NCI-H345 (cell line): ENCODE measurements at places on chromosomes 3 and 15.

DNA sequence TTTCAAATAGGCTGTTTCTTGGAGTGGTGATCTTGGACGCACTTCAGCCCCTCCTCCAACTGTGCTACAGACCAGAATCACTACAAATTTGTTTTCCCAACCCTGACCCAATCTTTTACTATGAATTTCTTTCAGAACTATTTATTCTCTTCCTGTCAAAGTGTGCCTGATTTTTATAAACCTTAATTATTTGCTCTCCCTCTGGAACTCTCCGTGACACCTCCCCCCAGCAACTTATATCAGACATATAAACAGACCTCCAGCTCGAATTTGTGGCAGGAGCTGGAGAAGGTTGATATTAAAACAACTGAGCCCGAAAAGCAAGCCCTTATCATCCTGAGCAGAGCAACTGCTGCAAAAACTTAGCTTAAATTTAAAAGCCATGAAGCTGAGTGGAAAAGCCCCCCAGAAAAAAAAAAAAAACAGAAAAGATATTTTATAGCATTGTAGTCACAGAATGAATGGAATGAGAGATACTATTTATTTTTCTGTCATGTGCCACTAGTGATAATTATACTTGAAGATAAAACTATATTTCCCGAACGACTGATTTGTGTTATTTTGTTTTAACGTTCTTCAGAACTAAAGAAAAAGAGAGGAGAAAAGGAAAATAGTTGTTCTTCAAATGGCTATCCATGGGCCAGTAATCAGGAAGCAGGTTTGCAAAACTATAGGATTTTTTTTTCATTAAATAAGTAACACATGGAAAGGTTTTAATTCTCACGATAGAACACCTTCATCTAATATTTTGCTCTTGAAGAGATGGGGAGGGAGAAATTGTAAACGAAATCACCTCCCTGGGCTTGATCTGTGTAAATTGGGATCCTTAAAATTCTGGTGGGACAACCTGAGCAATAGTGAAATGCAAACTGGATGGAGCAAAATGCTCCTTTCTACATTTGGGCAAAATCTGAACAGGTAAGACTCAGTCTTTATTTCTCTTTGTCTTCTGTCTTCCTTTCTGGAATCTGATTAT, 80.8 kb downstream of the NR2F2 start:
- no peak for DNase-seq

DNA sequence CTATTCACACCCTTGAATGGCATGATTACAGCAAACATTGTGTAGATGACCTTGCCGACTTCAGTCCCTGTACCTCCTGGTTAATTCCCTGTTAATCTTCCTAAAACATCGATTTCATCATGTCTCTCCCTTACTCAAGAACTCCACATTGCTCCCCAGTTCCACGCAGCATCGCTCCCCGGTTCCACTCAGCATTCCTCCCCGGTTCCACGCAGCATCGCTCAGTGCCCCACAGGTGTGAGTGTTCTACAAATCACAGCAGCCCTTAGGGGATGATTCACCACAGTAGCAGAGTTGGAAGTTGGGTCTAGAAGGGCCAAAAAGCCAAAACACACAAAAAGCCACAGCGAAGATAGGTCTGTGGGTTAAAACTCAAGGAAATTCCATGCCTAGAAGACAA, 8.6 kb upstream of the TNK2 start:
- no peak for DNase-seq

DNA sequence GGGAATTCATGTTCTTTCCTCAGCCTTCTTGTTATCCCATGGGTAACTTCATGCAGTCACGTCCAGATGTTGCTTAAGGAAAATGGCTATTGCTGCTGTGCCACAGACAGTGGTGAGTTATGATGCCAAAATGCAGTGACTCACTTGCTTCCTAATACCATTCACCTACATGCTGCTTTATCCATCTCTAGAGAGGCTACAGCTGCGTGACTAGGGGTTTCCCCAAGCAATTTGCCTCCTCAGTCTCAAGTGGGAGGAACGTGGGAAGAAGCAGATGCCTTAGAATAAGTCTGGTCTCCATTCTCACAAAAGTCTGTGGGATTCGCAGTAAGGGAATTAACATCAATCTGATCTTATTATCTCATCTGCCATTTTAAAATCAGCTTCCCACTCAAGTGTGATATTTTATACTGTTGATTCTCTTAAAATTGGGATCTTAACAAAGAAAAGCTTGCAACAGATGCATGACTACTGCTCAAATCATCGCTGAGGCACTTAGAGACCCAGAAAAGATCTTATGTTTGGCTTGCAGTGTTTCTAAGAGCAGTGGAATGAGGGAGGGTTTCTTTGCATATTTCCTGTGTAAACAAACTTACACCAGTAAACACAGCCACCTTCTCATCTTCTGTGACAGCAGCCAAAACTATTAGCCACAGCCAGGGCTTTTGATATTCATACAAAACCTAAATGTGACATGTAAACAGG, 62.0 kb upstream of the ACP3 start:
- no peak for DNase-seq

GRCh38 chr3:64550745-64551144, 137.1 kb downstream of the ADAMTS9 start:
- DNase-seq, result no peak
